ENCODE measurements at places on chromosomes 2 and 18.
A peak's percentile ranks its signal among the peaks of the same experiment; 100 is the strongest.

- DNase-seq: no peak
These were observed 25.2 kb downstream of the IL1B start for GRCh38 chr2:112811276-112811831.

- no peak for DNase-seq
These were observed 16.2 kb upstream of the SCG2 start for GRCh38 chr2:223618172-223619035.

- peak; percentile 24 for DNase-seq
These were observed 23.8 kb downstream of the NABP1 start for GRCh38 chr2:191701696-191702095.

DNA sequence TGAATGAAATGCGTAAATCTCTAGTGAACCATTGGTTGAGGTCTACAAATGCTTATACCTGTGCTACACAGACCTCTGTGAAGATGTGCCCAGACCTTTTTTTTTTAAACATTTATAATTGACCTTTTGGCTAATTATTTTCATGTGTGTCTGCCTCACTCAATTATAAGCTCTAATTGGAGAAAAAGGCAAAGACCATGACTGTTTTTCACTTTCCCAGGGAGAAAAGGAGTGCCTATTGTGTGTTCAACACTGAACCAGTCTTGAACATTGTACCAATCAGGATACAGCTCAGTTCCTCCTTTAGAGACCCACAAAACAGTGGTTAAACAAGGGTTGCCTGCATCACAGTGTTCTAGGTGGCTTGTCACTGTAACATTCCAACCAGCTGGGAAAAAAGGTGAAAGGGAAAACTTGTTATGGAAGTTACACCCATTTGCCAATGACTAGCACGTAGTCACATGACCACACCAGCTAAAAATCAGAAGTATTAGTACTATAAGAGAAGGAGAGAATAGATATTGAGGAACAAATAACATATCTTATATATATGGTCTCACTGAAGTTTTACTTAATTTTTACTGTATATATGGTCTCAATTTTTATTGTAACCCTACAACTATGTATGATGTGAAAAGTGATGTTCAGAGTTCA lies 13.4 kb downstream of the TANK start:
- DNase-seq: no peak

GRCh38 chr2:241635756-241636155 lies 1.2 kb downstream of the THAP4 start:
- no peak for DNase-seq

DNA sequence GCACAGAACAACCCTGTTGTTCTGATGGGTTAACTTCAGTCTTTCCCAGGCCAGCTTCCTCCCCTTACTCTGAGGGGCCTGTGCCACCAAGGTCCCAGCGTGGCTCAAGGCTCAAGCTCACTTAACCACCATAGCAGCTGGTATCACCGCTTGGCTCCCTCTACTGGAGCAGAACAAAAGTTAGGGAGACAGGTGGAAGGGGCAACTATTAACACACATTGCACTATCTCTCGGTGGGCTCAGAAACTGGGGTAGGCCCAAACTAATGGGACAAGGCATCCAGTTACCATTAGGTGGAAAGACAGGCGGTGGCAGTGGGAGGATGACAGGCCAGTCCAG lies 88.7 kb upstream of the ATL2 start:
- DNase-seq: no peak

GRCh38 chr18:477565-477964 lies 22.9 kb downstream of the COLEC12 start:
- DNase-seq: no peak

- DNase-seq: no peak
These were observed 243.7 kb downstream of the NDUFA10 start for GRCh38 chr2:239781454-239781853.

- no peak for DNase-seq
These were observed 409.2 kb upstream of the HS6ST1 start for GRCh38 chr2:128727914-128728313.

DNA sequence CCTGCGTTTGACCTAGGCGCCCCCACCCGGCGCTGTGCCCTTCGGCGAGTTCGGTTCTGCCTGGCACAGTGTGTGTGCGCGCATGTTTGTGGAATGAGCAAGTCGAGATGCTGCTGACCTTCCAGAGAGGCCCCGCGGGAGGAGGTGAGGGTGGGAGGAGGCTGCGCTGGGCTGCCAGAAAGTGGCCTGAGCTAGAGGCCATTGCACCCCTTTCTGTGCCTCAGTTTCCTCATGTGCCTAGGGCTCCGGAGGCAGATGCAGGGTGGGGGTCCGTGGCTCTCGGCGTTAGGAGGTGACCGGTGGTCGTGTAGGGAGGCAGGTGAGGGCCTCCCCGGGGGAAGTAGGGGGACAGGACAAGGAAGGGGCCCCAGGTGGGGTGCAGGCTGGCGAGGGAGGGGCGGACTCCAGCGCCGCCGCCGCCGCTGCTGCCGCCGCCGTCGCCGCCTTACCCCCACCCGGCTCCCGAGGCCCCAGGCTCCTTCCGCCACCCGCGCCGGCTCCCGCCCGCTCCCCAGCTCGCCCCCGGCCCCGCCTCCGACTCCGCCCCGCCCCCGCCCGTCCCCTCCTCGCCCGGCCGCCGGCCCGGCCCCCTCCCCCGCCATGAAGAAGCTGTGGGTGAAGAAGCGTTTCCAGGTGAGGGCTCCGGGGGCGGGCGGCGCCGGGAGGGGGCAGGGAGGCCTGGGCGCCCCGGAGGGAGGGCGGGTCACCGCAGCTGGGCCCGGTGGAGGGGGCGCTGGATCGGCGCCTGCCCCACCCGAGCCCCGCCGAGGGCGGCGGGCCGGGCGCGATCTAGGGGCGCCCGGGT lies 7.0 kb downstream of the SPEG start:
- DNase-seq: no peak

GRCh38 chr2:121596221-121597080 lies 52.8 kb downstream of the CLASP1 start:
- peak; percentile 35 for DNase-seq

GRCh38 chr18:79018911-79019310 lies 39.3 kb downstream of the SALL3 start:
- DNase-seq: no peak

DNA sequence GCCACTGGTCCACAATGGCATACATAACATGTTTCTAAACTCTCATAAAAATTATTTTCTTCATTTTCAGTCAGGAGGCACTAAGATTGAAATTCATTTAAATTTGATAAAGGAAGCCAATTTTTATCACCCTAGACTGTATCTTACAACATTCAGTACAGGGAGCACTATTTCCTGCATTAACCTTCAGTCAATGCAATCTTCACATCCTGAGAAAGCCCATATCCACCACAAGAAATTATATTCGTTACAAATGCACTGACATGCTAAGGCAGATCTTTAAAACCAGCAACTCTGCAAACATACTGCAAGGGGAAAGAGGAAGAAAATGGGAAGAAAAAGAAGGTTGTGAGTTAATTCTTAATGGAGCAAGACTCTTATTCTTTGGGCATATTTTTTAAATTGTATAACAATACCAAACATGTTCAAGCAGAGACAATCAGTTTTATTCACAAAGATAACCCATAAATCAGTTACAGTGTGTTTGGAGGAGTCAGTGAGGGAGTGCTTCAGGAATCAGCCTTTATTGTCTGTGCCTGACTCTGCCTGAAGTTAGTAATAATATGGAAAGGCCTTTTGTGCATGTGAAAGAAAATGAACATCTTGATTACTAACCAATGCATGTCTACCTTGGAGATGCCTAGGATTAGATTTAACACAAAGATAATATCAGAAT lies 370.1 kb downstream of the FBXO15 start:
- no peak for DNase-seq

All from NCI-H446 (cell line).